Left hindlimb (tissue), 1 donor: ENCODE measurements at places on chromosomes 2 and 18.
A peak's percentile ranks its signal among the peaks of the same experiment; 100 is the strongest.

GRCh38 chr2:149082079-149082478 lies 43.6 kb downstream of the LYPD6B start:
- DNase-seq: no peak

DNA sequence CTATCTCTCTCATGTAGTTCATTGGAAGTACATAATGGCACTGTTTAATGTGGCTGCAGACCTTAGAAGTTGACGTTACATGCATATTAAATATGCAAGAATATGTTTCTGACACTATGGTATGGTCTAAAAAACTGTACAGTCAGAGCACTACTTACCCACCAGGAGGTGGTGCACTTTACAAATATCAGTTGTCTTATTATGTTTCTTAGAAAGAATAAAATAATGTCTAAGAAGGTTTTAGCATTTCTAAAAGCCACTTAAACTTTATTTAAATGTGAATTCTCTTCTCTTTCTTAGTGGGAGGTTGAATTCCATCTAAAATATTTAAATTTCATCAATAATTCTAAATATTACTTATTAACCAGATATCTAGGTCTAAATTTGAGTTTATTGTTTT lies 4.3 kb downstream of the TMEFF2 start:
- no peak for DNase-seq

DNA sequence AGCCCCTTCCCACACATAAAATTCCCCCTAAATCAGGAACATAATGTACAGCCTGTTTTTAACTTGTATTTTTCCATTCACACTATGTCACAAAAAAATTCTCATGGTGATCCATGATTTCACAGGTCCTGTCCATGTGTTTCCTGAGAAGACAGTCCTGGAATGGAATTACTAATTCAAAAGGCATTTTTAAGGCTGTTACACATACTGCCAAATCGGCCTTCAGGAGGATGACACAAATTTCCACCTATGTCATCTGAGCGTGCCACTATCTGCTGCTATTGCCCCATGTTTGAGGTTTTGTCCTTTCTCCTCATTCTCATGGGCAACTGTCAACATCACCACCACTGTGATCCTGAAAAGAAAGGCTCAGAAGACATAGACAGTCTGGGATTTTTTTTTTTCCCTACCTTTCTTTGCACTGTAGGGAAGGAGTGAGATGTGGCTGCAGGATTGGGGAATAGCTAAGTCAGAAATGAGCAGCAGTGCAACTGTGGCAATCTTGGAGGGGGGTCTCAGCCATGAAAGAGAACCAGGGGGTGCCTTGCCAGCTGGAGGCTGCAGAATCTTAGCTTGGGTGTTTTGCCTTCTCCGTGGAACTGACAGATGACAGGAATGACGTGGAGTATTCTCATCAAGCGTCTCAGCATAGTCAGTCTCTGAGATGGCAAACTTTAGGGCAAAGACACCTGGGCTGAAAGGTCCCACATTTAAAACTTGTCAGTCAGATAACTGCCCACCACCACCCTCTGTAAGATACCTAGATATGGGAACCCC lies 73.4 kb downstream of the MARCHF4 start:
- DNase-seq: no peak

DNA sequence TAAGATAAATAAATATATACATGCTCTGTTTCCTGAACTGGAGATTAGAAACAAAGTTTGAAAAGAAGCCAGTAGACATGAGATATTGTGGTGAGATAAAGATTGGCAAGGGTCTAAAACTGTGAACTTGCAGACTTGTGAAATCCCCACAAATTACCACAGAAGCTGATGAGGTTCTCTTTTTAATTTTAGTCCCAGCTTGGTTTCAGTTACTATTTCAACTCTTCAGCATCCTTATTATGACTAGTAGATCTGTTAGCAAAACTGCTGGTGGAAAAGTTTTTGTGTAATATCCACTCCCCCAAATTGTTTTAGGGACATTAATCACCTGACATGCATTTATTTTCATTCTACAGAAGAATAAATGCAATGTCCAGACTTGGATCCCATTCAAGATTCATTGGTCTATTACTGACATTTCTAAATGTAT lies 20.8 kb downstream of the RASGRP3 start:
- DNase-seq: no peak

DNA sequence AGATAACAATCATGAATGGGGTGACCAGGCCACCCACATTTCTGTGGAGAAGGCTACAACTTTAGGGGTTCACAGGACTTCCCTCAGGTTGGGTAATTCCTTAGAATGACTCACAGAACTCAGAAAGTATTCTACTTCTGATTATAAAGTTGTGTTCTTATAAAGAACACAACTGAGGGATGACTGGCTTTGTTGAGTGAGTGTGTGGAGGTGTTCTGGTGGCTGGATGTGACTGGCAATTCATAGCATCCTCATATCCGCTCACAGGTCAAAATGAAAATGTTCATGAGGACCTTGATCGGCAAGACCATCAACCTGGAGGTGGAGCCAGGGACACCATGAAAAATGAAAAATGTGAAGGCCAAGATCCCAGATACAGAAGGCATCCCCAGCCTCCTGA lies 143.3 kb upstream of the CAB39 start:
- no peak for DNase-seq

- no peak for DNase-seq
These were observed 242.6 kb upstream of the FBXO11 start for GRCh38 chr2:48148841-48149430.

DNA sequence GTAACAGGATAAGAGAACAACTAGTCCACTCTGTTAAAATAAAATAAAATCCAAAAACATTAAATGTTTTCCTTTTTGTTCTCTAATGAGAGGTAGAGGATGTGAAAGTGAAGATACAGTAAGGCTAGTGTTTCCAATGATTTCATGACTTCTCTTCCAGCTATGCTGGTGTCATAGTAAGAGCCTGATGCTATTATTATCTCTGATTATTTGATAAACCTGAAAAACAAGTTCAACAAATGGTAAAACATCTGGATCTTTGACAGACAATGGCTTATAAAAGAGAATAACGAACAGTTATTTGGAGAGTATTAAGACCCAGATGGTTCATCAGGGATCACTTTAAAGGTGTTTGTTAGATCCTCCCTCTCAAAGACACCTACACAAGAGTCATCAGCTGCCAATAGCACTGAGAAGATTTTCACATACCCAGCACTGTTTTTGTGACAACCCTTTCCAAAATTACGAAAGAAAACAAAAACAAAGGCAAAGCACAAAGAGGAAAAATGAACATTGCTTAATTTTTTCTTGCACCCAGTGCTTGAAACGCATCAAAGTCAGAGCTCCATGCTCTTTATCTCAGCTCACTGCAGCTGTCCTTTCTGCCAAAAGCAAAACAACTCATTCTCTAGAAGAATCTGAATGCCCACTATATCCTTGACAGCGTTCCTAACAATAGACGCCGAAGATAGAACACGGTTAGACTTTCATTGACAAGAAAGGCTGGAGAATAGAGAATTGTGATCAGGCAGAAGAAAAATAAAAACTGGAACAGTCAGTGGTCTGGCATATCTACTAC lies 168.6 kb downstream of the SLC8A1 start:
- no peak for DNase-seq

GRCh38 chr2:217731805-217732204 lies 271.0 kb downstream of the TNS1 start:
- DNase-seq: no peak

GRCh38 chr2:106041150-106041549 lies 153.0 kb downstream of the UXS1 start:
- no peak for DNase-seq

- no peak for DNase-seq
These were observed 6.9 kb downstream of the ALLC start for GRCh38 chr2:3664925-3665324.

DNA sequence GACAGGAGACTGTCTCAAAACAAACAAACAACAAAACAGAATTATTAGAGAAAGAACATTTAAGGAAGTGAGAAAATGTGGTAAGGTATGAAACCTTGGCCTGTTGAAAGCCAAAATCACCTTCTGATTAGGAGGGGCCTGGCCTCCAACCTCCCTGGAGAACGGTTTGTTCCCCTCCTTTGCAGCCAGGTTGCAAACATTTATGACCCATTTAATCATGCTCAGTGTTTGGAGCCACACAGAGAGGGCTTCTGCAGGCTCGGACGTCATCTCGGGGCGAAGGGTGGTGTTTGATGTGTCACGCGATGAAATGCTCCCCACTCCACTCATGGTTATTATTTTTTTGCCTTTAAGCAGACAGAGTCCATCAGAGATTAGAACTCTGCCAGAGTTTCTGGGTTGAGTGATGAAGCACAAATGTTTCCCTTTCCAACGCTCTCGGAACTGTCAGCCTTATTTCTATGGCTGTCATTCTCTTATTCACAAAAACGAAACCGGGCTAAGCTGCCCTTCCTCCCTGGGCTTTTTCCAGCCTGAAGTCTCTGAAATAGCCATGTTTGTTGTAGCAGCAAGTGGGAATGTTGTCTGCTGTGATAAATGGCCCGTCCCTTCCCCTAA lies 33.6 kb upstream of the ROCK2 start:
- DNase-seq: no peak

- no peak for DNase-seq
These were observed 71.7 kb downstream of the LONRF2 start for GRCh38 chr2:100250645-100251044.

DNA sequence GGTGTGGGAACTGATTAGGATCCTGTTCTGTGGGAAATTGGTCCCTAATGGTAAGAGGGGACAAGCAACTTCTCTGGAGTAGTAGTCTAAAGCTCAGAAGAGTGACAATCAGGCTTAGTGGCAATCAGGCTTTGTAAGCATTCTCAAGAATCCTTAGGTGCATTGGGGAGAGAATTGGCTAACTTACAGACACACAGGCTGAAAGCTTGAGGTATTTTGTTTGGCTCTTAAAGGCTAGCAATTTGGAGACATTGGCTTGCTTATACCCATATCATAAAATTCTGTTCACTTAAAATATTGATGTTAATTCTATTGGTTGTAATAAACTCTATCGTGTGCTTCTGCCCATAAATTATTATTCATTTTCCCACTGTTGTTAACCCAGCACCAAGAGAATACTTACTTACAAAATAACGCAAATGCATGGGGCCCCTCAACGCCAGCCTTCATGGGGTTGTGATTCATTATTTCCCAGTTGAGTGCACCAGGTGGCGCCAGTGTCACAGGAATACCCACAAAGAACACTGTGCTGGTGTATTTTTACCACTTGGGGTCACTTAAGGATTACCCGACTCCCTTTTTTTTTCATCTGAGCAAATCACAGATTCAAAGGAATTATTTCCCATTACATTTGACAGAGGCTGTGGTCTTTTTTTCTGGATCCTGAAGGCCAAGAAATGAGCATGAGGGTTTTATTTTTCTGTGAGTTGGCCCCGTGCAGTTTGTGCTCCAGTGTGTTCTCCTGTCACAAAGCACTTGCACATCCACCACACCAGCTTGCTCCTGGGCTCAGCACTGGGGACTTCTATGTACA lies 45.5 kb downstream of the DDX1 start:
- peak; percentile 71 for DNase-seq

- no peak for DNase-seq
These were observed 44.0 kb downstream of the CCDC141 start for GRCh38 chr2:179005976-179006375.

- DNase-seq: no peak
These were observed 254.2 kb upstream of the SESTD1 start for GRCh38 chr2:179518830-179519229.

DNA sequence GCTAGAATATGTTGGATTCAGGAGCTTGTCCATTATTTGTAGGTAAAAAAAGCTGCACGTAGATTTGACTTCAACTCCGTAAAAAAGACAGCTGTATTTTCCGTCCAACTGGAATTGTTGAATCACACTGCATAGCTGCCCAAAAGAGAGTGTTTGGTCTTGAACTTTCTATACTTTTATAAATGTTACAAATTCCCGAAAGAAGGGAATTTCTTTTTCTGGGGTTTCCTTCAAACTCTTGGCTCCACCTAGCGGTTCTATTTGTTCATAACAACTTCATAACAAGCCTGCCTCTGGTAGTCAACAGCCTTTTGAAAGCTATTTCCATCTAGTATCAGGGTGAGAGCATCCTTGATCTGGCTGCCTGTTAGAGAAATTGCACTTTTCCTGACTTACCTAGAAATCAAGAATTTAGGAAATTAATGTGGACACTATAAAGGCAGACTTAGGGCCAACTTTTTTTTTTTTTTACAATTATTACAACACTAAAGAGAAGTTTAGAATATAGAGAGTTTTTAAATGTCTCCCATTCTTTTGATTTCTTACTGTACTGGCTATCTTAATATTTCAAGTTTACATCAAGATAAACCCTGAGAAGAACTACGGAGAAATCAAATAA lies 48.1 kb downstream of the TMEM185B start:
- DNase-seq: no peak

DNA sequence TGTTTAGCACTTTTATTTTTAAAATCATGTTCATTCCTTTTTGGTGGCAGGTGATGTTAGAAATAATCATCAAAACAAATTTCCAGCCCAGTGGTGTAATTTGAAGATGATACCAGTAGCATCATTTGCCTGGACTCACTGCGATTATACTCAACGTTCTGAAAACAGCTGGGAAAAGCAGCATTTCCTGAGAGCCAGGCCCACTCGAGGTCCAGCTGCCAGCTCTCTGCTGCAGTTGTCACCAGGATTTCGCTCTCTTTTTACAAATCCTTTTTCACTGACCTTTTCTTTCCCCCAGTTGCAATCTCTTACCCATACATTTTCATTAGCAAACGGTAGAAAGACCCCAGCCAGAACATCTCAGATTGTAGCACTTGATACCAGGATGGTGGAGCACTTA lies 110.6 kb upstream of the LYPD1 start:
- DNase-seq: no peak

DNA sequence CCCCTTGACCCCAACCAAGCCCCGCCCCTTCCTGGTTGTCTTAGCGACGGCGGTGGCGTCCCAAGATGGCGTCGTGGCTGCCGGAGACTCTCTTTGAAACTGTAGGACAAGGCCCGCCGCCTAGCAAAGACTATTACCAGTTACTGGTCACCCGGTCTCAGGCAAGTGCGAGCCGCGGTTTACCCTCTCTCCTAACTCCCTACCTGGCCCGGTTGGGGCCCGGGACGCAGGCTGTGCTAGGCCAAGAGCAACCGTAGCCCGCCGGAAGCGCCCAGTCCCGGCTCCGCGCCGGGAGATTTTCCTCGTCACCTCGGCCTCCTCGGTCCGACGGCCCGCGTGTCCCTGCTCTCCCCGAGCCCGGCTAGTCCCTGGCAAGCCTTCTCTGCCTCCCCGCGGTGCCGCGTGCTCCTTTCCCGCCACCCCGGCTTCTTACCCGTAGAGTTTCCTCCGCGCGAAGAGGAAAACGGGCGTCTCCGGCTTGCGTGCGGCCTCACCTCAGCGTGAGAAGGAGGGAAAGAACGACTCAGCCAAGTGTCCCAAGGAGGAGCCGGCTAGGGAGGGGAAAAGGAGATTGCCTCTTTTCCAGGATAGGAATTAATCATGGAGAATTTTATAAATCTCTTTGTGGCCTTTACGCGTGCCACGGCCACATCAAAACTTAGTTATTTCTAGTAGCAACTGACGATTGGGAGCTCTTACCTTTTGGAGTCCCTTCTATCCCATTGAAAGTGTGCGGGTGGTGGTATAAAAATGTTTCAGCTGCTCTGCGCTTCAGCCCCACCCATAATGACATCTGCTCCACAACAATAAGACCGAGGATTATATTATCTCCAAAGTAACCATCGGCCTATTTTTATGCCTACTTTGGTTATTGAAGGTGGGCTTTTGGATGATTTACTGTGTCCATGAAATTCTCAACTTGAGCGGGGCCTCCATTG lies at the start of gene FBXO36:
FBXO36 (plus strand) TSS at position 55 of the 938 bp plus-strand sequence; CDS start at position 66, 11 bp downstream.
- no peak for DNase-seq
